ENCODE measurements at places on chromosomes 3 and 15.
A peak's percentile ranks its signal among the peaks of the same experiment; 100 is the strongest.

DNA sequence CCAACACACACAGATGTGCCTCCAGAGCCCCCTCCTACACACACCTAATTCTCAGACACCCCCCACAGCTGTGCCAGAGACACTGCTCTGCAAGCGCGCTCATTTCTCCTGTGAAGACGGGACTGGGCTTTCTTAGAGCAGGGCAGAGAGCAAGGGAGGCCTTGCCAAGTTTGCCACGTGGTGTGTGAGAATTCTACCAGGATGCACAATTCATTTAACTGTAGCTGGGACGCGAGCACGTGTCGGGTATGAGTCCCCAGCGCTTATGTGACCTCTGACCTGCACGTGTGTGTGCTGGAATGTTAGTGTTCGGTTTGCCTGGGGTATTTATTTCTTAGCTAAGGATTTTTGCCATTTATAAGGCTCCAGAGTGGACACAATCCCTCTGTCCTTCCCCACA is 37.0 kb downstream of the FEM1B start:
- no peak for DNase-seq

DNA sequence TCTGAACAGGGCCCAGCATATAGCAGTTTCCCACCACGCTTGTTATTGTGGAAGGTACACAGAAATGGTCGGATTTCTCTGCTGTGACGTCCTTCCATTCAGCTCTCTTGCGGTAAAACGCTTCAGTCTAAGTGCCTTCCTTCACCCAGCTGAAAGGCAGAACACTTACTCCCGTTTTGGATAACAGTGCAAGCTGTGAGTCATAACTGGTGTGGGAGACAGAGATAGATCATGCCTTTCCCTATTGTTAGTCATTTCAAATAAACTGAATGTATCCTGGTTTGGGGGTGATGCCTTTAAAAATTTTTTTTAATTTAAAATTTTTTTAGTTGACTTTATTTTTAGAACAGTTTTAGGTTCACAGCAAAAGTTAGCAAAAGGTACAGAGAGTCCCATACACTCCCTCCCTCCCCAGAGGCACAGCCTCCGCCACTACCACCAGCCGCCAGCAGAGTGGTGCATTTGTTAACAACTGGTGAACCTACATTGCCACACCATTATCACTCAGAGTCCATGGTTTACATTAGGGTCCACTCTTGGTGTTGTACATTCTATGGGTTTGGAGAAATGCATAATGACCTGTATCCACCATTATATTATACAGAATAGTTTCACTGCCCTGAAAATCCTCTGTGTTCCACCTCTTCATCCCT is 94.9 kb upstream of the NSMCE3 start:
- DNase-seq, result peak; percentile 55

- DNase-seq, result no peak
These were observed 2.0 kb downstream of the SIDT1 start for GRCh38 chr3:113534365-113534764.

GRCh38 chr3:182889948-182890629 is 90.2 kb downstream of the DCUN1D1 start:
- DNase-seq, result no peak

GRCh38 chr3:76111808-76112207 is 326.5 kb upstream of the ZNF717 start:
- no peak for DNase-seq
